ENCODE measurements at places on chromosomes 12 and 14.

DNA sequence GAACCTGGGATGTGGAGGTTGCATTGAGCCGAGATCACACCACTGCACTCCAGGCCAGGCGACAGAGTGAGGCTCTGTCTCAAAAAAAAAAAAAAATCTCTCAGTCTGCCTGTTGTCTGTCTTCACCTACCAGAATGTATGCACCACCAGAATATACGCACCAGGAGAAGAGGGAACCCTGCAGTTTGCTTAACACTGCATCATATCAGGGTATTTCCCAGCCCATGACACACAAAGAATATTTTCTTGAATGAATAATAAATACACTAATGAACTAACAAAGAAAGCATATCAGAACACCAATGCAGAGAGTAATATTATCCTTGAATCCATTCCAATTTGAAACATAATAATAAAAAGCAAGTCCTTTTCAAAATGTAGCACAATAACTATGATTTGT, 44.2 kb upstream of the FOXN3 start:
- no peak for DNase-seq

GRCh38 chr12:111396726-111397445, 8.8 kb upstream of the SH2B3 start:
- peak; percentile 79 for DNase-seq

DNA sequence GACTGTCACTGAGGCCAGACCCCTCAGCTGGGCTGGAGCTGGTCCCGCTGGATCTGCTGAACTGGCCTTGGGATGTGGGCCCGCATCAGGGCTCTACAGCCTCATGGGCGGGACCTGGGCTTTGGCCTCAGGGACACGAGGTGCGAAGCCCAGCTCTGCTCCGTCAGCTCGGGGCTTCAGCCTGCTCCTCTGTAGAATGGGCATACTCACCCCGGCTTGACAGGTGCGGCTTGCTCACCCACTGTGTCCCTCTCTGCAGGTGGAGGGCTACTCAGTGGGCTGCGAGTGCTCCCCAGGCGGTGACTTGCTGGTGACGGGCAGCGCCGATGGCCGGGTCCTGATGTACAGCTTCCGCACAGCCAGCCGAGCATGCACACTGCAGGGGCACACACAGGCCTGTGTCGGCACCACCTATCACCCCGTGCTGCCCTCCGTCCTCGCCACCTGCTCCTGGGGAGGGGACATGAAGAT, 57.6 kb downstream of the BEGAIN start:
- DNase-seq, result no peak

- no peak for DNase-seq
Measured at GRCh38 chr12:78711954-78712353, 152.6 kb upstream of the SYT1 start.

DNA sequence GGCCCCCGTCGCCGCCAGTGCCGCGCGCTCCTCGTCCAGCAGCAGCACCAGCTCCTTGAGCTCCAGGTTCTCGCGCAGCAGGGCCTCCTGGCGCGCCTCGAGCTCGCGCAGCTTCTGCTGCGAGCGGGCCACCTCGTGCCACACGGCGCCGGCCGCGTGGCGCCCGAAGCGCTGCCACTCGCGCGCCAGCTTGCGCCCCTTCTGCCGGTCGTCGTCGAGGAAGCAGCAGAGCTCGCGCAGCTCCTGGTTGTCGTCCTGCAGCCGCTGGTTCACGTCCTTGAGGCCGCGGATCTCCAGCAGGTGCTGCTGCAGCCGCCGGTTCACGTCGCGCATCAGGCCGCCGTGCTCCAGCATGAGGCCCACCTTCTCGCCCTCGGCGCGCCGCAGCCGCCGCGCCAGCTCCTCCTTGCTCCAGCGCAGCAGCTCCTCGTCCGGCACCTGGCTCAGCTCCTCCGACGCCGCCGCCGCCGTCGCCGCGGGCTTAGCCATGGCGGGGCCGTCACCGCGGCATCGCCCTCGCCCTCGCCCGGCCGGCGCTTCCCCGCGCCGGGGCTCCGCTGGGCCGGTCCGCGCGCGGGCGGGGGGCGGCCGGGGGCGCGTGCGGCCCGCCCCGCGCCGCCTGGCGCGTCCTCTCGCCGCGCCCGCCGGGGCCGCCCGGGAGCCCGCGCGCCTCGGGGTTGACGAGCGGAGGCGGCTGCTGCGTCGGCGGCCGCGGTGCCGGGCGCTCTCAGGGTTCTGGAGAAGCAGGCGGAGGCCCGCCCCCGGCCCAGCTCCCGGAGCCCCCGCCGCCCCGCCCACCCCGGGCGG, at the start of gene CCDC85C:
CCDC85C (minus strand) TSS at position 737 of the 807 bp plus-strand sequence; CDS start at position 489, 248 bp downstream.
- DNase-seq, result peak; percentile 24

DNA sequence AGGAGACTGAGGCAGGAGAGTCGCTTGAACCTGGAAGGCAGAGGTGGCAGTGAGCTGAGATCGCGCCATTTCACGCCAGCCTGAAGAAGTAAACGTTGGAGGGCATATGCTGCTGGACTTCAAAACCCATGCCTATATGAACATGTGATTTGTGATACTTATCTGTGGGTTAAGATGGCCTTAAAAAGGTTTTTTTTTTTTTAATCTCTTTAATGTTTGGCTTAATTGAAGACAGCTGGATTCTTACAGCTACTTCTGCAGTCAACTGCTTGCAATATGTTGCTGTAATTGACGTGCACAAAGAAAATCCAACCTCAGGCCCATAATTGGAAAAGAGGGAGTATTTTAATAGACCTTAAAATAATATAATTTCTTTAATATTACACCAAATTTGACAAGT, 1.5 kb upstream of the B3GNT4 start:
- no peak for DNase-seq

- DNase-seq, result no peak
Measured at GRCh38 chr14:45757655-45758054, 504.7 kb upstream of the MIS18BP1 start.

GRCh38 chr14:33414041-33414440, 475.4 kb downstream of the NPAS3 start:
- DNase-seq, result no peak

GRCh38 chr12:52268212-52268611, 6.2 kb upstream of the KRT86 start:
- DNase-seq, result no peak

DNA sequence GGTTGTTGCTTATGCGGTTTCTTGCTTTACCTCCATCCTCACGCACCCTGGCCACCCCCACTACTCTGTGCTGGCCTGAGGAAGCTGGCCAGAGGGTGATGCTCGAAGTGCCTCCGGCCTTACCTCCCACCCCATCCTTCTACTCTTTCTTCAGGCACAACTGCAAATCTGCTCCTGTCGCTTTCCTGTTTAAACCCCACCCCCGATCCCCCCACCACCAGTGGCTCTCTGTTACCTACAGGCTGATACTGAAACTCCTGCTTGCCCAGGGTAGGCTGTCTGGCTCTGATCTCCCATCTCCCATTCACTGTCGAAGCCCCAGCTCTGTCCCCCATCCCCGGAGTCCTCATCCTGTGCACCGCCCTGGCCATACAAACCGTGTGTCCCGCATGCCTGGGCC, 111.5 kb downstream of the PRMT8 start:
- no peak for DNase-seq

DNA sequence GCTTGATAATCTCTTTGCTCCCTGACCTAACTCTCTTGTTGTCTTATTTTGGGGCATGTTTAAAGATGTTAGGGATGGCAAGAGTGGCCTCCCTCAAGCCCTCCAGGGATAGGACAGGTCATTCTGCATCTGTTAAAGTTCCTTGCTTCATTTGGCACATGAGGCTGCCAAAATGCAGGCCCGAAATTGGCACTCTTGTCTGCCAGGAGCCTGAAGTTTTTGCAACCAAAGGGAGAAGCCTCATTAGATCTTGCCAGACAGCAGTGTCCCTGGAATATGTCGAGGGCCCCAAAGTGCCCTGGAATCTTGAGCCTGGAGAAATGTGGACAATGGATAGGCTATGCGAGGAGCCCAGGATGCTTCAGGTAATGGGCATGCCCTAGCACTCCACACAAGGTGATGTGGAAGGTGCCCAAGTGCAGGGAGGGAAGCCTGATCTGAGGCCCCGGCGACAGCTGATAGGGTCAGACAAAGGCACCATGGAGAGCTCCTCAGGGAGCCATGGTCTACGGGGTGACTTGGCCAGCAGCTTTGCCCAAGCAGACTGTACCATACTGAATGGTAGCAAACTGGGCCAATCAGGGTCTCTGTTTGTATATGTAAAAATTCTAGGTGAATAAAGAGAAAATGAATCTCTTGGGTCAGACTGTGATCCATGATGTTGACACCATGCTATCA, 173.0 kb upstream of the WSCD2 start:
- no peak for DNase-seq

DNA sequence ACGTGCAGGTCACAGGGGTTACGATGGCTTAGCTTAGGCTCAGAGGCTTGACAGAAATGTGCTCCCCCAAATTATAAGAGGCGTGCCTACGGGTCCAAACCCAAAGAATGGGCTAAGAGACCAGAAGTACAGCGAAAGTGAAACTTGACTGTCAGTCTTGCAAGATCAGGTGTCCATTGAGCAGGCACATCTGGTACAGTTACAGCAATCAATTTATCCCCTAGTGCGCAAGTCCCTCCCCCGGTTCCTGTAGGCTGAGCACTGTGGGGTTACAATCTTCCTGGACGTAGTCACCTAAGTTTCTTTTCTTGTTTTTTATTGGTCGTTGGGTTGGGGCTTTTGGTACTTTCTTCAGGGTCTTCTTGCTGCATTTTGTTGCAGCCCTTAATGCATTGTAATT, 134.2 kb downstream of the UNC79 start:
- DNase-seq, result no peak

- DNase-seq, result peak; percentile 11
Measured at GRCh38 chr12:110349514-110350151, 53.9 kb downstream of the ANAPC7 start.

DNA sequence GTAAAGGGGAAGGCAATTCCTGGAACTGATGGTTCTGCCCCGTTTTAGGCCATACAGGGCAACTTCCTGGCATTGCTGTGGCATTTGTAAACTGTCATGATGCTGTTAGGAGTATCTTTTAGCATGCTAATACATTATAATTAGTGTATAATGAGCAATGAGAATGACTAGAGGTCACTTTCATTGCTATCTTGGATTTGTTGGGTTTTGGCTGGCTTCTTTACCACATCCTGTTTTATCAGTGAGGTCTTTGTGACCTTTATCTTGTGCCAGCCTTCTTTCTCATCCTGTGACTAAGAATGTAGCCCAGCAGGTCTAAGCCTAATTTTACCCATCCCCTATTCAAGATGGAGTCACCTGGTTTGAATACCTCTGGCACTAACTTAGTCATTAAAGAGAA, 51.2 kb downstream of the TESPA1 start:
- no peak for DNase-seq

- no peak for DNase-seq
Measured at GRCh38 chr14:34368115-34368970, 93.7 kb downstream of the SPTSSA start.

DNA sequence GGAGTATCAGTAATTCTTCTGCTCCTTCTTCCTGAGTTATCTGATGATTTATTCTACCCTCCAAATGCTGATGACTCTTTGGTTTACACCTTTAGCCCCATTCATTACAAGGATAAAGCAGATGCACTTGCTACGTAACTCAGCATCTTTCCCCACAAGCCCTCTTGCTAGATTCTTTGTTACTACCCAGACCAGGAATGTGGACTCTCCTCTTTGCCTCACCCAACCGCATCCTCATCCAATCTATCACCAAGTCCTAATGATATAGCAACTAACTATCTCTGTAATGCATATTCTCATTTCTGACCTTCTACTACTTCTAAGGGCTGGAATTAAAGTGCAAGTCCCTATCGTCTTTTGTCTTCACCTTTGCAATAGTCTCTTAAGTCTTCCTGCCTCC, 9.2 kb downstream of the KRT1 start:
- no peak for DNase-seq

GRCh38 chr12:13178568-13179210, 17.8 kb upstream of the EMP1 start:
- no peak for DNase-seq

DNA sequence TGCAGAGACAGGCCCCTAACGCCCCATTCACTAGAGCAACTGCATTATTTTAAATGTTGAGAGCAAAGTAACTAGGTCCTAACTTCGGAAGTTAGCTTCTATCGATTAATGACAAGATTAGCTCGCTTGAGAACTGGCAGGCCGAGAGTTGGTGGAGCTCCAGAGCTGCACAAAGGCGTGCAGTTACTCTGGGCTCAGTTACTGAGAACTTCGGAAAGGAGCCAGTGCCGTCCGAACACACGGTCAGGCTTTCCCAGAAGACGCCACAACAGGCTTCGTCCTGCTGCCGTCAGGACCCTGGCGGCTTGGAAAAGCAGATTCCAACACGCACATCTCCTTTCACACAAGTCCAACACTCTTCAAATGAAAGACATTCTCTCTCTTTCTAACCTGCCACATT, 45.4 kb upstream of the TESC start:
- no peak for DNase-seq

GRCh38 chr14:90489916-90490719, 93.3 kb downstream of the CALM1 start:
- DNase-seq, result no peak

GRCh38 chr12:18595412-18595811, 142.4 kb downstream of the PLCZ1 start:
- no peak for DNase-seq

- no peak for DNase-seq
Measured at GRCh38 chr12:20631711-20632110, 63.4 kb upstream of the SLCO1C1 start.

DNA sequence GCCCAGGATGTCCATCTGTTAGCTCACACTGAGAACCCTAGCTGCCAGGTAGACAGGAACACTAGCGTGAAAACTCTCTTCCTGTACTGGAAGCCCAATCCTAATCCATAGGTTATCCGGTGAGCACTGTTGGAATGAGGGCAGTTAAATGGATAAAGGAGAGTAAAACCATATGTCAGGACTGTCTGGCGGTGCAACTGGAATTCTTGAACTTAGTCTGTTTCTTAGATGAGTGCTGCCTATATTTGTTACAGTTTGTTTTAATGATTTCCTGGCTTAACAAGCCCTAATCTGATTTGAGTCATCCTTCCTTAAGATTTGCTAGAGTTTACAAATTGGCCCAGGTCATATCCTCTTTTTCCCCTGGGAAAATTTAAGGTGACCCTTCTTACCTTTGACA, 104.7 kb downstream of the ANO4 start:
- DNase-seq, result no peak

- DNase-seq, result no peak
Measured at GRCh38 chr12:58871556-58871955, 48.7 kb downstream of the LRIG3 start.

GRCh38 chr14:93952829-93953228, 23.5 kb downstream of the ASB2 start:
- DNase-seq, result no peak

DNA sequence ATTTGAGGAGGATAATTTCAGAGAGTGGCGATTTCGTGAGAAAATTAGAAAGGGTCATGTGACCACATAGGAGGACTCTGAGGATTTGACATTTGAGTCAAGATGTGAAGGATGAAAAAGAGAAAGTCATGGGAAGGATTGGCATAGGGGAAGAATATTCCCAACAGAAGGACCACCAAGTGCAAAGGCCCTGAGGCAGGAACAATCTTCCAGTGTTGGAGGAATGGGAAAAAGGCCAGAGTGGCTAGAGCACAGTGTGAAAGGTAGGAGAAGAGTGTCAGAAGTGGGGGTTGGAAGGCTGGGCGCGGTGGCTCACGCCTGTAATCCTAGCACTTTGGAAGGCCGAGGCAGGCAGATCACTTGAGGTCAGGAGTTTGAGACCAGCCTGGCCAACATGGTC, 3.9 kb upstream of the PPP1CC start:
- DNase-seq, result no peak
